ENCODE measurements at places on chromosomes 7 and 10.

DNA sequence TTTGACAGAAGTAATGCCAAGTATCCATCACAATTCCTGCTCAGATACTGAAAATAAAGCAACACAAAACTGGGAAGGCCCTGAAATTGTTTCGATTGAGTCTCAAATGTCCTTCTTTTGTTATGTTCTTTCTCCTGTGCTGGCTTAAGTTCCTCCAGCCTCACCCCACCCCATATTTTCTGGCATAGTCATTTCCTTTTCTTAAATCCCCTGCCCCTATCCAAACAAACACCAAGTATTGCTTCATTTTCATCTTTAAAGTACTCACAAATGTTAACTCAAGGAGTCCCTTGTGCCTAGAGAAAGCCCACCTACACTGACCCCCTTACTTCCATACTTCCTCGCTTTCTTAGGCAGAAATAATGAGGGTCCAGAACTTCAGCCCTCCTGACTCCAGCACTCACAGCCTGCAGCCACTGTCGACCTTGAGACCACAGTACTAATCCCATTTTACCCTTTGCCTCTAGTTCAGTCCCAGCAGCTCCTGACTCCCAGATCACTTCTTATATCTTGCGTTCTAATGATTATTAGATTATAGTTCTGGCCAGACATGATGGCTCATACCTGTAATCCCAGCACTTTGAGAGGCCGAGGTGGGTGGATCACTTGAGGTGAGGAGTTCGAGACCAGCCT, 73.2 kb upstream of the ST8SIA6 start:
- DNase-seq = no peak

- DNase-seq = no peak
These were observed 53.0 kb upstream of the DRGX start for GRCh38 chr10:49448924-49449323.

DNA sequence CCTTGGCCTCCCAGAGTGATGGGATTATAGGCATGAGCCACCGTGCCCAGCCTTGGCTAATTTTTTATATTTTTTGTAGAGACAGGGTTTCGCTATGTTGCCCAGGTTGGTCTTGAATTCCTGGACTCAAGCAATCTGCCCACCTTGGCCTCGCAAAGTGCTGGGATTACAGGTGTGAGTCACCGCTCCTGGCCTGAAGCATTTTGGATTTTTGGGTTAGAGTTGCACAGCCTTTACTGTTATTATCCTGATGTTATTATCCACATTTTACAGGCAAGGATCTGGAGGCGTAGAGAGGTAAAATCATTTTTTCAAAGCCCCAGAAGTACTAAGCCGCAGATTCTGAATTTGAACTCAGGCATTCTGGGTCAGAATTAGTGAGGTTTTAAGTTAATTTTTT, 75.4 kb downstream of the TCF7L2 start:
- no peak for DNase-seq

GRCh38 chr10:126407831-126408230, 19.6 kb upstream of the ADAM12 start:
- no peak for DNase-seq

- no peak for DNase-seq
These were observed 20.9 kb upstream of the CPXM2 start for GRCh38 chr10:123912466-123912865.

GRCh38 chr10:7794251-7795026, 6.5 kb downstream of the ATP5F1C start:
- DNase-seq = no peak

- no peak for DNase-seq
These were observed 2.1 kb downstream of the WEE2 start for GRCh38 chr7:141710301-141710700.

GRCh38 chr7:149126662-149127266, 640 bp upstream of the ZNF425 start:
- peak; percentile 39 for DNase-seq

DNA sequence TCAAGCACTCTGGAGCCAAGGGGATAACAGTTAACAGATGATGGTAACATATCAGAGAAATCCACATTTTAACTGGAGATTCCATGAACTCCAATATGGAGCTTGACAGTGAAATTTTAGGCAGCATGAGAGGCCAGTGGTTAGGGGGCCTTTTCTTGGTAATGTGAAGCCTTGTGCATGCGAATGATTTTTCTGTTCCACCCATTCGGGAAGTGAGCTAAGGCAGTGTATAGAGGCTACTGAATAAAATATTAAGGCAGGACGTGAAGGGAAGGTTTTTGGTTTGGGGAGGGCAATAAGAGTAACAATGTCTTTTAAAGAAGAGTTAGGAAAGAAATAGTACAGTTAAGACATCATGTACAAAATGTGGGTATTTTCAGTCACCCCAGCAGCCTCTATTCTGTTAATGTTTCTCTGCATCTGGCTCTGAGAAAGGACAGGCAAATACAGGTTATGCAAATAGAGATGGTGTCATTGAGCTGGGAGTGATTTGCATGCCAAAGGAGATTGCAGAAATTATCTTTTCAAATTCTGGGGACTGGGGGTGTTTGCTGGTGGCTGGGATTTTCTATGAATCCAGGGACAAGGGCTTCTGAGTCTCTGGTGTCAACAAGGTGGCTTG, 6.8 kb upstream of the TAS2R60 start:
- no peak for DNase-seq

DNA sequence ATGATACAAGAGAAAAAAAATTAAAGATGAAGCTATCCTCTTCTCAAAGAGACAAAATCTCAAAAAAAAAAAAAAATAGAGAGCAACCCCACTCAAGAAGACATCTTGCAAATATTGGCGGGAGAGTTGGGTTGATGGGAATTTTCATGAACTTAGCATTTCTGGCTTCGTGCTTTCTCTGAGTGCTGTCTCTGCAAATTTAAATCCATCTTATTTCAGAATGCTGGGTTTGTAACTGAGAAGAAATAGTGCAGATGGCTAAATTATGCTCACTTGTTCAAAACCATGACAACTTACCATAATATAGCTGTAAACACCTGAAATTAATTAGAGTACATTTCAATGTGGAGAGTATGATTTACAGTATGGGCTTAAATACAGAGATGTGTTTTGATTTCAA, 484.8 kb upstream of the CELF2 start:
- DNase-seq = no peak

GRCh38 chr10:60629332-60629731, 148.9 kb upstream of the CDK1 start:
- DNase-seq = no peak

- DNase-seq = no peak
These were observed 33.2 kb downstream of the BLVRA start for GRCh38 chr7:43791665-43792064.

GRCh38 chr7:139490130-139490529, 6.7 kb upstream of the KLRG2 start:
- DNase-seq = peak; percentile 2

DNA sequence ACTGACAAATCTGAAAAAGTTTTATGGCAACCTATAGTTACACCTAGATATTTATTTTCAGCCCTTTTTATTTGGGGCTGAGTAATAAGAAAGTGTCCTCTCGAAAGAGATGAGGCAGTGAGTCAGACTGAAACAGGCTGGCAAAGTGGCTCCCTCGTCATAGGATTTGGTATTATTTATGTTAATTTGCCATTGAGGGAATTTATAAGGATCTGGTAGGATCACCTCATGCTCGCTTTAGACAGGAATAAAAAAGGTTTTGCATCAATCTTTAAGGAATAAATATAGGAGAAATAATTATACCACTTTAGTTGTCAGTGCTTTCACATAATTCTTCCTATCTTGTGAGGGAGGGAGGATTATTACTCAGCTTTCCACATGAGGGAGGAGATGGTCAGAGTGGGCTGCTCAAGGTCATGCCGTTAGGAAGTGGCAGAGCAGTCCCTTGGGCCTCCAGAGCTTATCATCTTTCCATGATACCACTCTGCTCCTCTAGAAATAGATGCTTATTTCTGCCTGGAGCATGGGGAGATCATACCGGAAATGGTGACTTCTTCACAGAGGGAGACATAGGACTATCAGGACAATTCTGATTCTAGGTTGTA, 356.8 kb downstream of the GPR158 start:
- DNase-seq = no peak

DNA sequence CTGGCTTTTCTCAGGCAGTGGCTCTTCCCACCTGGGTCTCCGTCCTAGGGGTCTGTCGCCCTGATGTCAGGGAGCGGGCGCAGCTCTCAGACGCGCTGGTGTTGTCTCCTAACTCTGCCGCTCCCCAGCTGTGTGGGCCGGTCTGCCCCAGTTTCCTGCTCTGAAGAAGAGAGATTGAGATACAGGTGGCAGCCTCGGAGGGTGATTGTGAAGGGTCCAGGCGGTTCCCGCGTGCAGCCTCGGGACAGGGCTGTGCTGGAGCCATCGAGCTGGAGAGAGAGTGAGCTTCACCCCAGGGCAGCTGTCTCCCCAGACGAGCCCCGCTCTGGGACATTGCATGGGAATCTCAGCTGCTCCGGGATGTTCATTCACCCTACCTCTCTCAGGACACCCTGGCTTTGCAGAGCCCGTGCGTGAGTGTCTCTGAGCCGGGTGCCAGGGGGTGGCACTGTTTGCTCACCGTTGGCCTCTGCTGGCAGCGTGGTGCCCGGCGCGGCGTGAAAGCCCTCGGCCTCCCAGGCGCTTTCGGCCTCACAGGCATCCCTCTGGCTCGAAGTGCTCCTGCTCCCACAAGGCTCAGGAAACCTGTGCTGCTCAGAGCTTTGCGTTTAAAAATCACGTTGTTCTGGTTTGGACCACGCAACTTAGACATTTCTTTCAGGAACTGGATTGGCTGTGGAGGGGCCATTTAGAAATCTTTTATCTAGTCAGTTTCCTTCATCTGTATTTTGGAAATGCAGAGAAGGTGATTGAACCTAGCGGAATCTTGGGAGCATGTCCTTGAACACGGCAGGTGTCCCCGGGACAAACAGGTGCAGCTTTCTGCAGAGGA, 33.8 kb upstream of the ZFAND2A start:
- DNase-seq = peak; percentile 70

DNA sequence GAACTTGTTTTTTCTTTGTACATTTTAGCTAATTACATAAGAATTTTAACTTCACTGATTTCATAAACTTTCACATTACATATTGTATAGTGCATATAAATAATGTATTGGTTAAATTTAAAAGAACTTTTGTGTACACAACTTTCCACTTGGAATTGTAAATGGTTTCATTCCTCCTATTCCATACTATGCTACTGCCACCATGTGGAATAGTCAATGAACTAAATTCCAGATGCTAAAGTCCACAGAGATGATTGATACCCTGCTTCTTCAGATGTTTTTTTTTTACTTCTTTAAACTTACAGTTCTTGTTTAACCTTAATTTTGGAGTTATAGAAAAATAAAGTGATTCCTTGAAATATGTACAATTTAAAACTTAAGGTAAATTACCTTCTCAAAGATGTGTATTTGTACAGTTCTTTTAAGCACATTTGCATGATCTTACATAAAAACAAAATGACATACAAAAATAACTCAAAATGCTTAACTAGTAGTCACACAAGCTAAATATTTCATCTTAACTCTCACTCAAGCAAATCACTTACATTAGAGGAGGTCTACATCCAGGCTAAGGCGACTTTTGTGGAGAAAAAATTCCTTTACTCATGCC, 247.6 kb upstream of the HGF start:
- peak; percentile 5 for DNase-seq

DNA sequence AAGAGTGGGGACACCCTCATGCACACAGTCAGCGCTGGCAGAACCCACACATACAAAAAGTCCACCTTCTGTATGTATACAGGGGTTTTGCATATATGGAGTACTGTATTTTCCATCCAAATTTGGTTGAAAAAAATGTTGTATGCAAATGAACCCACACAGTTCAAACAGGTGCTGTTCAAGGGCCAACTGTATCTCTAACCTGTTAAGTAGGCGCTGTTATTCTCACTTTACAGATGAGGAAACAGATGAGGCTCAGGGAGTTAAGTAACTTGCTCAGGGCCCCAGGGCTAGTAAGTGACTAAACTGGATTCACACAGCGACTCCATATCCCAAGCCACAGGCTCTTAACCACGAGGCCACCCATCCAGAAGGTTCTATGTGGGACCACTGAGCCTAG, 69.9 kb downstream of the C10orf105 start:
- DNase-seq = no peak

GRCh38 chr7:43307522-43307921, 195.1 kb downstream of the HECW1 start:
- no peak for DNase-seq

- no peak for DNase-seq
These were observed 14.5 kb upstream of the ABCC2 start for GRCh38 chr10:99767901-99768300.

Measured in SHP77 (cell line).